ENCODE measurements at places on chromosomes 7 and 10. TPM values are rescaled to one million over a fixed set of nuclear protein-coding genes. Genes with fewer than 3 reads are reported as not detected.
A peak's percentile ranks its signal among the peaks of the same experiment; 100 is the strongest.

Gene ERVW-1
- total RNA-seq, result not detected

DNA sequence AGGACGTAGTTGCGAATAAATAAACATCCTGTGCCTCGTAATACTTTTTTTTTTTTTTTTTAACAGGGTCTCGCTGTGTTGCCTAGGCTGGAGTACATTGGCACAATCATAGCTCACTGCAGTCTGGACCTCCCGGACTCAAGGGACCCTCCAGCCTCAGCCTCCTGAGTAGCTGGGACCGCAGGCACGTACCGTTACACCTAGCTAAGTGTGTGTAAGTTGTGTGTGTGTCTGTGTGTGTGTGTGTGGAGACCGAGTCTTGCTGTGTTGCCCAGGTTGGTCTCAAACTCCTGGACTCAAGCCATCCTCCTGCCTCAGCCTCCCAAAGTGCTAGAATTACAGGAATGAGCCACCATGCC lies 573 bp upstream of the PON2 start:
- DNase-seq, result no peak

Gene C10orf67
- total RNA-seq, result not detected

GRCh38 chr7:134395604-134396003 lies 63.3 kb downstream of the AKR1B1 start:
- DNase-seq, result no peak

DNA sequence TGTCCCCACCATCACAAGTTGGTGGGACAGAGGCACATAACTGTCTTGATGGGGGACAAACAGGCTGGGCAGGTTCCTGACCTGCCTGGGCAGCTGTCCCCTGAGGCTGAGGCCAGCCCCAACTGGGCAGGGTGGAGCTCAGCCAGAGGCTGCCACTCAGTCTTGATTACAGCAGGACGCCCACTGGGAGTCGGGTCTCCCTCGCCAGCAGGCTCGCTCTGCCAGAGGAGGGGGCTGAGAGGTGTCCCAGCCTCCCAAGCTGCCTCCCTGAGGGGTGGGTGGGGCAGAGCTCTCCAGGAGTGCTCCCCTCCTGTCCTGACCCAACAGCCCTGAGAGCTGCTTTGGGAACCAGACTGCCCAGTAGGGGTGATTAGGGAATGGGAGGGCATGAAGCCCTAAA lies 1.8 kb upstream of the CAMK2G start:
- DNase-seq, result no peak

Gene C10orf62
- total RNA-seq, result not detected

DNA sequence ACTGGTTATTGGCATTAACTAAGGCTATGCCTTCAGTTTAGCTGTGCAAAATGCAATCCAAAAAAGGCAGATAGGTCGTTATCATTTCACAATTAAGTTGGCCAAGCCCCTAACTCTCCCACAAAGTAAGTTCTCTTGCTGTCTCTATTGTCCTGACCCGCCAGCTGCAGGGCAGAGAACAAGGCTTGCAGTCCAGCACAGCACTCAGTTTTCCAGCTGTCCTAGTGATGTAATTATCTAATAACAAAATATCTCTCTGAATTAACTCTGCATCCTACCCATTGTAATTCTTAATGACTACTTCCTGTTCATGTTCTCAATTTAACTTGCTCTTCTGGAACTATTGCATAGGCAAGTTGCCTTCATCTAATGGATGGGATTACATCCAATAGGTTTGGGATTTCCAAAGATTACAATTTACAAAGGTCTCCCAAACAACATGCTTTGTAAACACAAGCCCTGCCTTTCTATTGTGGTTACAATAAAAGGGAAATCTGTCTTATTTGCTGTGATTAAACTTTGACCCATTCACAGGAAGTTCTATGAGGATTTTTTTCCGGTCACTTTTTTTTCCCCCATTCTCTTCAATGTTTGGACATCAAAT lies 55.2 kb downstream of the CDK6 start:
- DNase-seq, result no peak

Gene SPDYE1
- not detected for total RNA-seq

Gene PAPOLB
- total RNA-seq, result not detected

DNA sequence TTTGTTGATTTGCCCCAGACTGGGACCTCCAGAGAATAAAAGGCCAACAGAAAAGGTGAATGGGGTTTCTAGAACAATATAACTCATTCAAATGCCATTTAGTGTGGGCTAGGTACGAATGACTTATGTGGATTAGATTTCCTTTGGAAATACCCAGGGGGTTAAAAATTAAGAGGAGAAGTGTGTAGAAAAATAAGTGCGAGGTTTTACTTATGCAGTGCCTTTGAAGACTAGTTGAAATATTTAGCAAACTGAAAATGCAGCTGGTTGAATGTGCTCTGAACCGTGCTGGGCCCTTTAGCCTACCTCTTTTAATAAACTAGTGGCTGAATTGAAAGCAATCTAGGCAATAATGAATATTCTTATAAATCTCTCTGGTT lies 180.6 kb downstream of the LRMDA start:
- no peak for DNase-seq

GRCh38 chr7:151400626-151401315 lies 9.1 kb downstream of the WDR86 start:
- no peak for DNase-seq

- DNase-seq, result no peak
Measured at GRCh38 chr10:71969929-71970328, 5.7 kb downstream of the CHST3 start.

DNA sequence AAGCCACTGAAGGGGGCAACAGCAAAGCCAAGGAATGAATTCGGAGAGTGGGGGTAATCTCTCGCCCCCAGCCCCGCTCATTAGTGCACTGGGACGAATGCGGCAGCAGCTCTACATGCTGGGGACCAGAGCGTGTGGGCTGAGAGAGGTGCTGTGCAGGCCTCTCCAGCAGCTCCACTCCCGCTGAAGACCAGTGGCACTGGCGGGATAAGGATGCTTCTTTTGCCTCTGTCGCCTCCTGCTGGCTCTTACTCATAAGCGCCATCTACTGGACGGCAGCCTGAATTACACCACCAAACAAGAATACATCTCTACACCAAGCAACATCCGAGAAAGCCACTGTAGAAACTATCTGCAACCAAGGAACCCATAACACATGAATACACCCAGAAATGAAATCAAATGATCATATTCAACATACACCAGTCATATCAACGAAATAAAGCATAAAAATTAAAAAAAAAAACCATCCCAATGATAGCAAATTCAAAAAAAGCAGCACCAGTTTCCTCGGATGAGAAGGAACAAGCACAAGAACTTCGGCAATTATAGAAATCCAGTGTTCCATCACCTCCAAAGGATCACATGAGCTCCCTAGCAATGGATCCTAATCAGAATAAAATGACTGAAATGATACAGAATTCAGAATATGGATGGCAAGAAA lies 79.0 kb upstream of the TMEM168 start:
- DNase-seq, result no peak

- DNase-seq, result no peak
Measured at GRCh38 chr10:103257812-103258211, 12.1 kb downstream of the RPEL1 start.

GRCh38 chr10:20391629-20392028 lies 505.5 kb downstream of the NEBL start:
- DNase-seq, result no peak

Gene LIPJ
- total RNA-seq, result not detected

Gene AUTS2
- total RNA-seq, result 0.06 TPM

Gene HOXA1
- 11.8 TPM for total RNA-seq

DNA sequence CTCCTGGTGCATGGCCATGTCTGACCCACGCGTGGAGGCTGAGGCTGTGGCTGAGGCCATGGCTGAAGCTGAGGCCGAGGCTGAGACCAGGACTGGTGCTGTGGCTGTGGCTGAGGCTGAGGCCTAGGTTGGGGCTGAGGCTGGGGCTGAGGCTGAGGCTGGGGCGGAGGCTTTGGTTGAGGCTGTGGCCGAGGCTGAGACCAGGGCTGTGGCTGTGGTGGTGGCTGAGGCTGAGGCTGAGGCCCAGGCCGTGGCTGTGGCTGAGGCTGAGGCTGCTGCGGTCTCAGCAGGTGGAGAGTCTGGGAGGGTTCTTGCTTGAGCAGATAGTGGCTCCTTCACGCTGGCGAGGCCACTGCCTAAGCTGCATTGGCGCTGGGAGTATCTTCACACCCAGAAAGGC lies 76.4 kb downstream of the WDR37 start:
- DNase-seq, result no peak

GRCh38 chr10:58773341-58773740 lies 260.7 kb downstream of the BICC1 start:
- no peak for DNase-seq

DNA sequence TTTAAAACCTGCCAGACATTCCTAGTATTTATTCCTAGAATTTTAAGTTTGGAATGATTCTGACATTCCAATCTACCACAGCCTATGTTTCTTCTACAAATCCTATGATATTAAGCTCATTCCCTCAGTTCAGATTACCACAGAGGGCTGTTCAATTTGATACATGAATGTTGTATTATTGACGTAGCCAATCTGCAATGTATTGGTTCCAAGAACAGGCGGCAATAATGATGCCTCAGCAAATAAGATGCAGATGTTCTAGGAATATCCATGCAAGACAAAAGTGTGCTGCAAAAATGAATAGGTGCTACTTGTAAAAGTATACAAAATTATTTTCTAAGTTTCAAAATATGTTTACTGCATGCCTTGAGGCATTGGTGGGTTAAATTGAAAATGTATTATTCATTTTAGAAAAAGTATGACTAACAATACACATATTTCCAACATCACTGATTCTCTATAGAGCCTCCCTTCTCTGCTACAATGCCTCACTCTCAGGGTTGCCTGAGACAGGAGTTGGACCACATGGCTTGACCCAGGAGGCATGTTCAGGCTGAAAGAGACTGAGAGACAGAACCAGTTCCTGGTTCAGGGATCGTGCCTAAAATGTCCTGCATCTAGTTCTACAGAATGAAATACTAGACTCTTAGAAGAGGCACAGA lies 94.1 kb upstream of the CREB5 start:
- DNase-seq, result no peak

DNA sequence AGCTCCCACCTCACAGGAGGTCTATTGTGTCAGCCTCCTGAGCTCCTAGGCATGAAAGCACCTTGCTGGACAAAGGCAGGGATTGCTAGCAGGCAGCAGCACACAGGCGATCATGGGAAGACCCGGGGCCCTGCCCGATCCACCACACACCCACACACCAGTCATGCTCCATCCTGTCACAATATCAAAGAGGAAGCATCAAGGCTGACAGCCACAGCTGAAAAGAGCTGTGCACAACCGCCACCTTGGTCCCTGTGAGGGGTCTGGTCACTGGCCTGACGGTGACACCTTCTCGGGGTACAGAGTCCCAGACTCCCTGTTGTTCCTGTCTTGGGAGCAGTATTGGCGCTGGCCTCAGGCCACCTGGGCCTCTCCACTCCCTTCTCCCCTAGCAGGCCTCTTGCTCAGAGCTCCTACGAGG lies 89.7 kb upstream of the RET start:
- DNase-seq, result no peak

Gene METTL27
- total RNA-seq, result not detected

Gene ACSM6
- not detected for total RNA-seq

DNA sequence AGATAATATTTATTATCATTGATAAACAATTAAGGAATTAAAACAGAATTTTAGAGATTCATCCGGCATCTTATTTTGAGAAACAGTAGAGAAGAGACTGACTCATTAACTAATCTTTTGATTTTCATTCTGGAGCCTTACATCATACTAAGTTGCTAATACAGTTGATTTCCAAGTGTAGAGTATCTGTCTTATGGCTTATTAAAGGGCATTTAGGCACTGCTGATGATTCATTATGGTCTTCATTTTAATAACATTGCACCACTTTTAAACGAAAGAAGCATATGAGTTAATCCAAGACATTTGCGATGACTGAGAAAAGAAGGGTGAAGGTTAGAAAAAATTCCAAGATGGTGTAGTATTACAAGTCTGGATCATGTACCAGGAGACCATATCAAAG lies 186.0 kb upstream of the CACNA2D1 start:
- no peak for DNase-seq

Gene CALHM3
- total RNA-seq, result not detected

DNA sequence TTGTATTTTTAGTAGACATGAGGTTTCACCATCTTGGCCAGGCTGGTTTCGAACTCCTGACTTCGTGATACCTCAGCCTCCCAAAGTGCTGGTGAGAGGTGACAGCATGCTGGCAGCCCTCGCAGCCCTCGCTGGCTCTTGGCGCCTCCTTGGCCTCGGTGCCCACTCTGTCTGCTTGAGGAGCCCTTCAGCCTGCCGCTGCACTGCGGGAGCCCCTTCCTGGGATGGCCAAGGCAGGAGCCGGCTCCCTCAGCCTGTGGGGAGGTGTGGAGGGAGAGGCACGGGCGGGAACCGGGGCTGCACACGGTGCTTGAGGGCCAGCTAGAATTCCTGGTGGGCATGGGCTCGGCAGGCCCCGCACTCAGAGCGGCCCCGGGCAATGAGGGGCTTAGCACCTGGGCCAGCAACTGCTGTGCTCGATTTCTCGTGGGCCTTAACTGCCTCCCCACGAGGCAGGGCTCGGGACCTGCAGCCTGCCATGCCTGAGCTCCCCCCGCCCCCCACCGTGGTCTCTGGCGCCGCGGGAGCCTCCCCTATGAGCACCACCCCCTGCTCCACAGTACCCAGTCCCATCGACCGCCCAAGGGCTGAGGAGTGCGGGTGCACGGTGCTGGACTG lies 96.5 kb upstream of the RHOBTB1 start:
- no peak for DNase-seq

GRCh38 chr10:21732067-21732772 lies 198.2 kb downstream of the MLLT10 start:
- peak; percentile 78 for DNase-seq

Gene BTBD16
- not detected for total RNA-seq

GRCh38 chr10:93269281-93269680 lies 195.6 kb downstream of the CYP26A1 start:
- DNase-seq, result no peak

Gene EN2
- not detected for total RNA-seq

DNA sequence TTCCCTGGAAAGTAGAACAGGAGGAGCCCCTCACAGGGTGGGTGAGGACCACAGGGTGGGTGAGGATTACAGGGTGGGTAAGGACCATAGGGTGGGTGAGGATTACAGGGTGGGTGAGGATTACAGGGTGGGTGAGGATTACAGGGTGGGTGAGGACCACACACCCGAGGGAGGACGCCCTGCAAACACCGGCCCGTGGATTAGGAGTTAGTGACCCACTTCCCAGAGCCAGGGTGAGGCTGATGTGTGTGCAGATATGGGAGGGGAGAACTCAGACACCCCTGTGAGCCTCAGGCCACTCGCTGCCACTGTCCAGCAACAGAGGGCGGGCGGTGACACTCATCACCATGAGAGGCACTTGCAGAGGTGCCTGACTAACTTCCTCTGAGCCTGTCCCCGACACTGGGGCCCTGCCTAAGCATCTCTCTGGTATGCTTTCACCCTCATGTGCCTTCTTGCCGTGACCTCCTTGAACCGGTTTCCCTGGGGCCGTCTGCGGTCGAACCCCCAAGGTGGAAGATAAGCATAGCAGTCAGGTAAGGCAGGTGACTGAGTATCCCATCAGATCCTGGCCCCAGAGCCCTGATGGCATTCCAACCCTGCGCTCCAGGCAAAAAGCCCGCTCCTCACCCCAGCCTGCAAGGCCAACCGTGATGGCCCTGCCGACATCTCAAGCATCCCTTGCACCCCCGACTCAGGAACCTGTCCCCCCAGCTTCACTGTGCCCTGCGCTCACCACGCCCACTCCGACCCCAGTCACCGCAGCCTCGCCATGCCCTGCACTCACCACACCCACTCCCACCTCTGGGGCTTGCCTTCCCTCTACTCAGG lies 74.1 kb downstream of the FAM53B start:
- no peak for DNase-seq

- no peak for DNase-seq
Measured at GRCh38 chr10:48904861-48905260, 34.8 kb downstream of the LRRC18 start.

Gene PGAM2
- 2.8 TPM for total RNA-seq
